Pancreas (tissue), 10 donors: ENCODE measurements at places on chromosomes 3 and 15. TPM values are rescaled to one million over a fixed set of nuclear protein-coding genes. Genes with fewer than 3 reads are reported as not detected.

DNA sequence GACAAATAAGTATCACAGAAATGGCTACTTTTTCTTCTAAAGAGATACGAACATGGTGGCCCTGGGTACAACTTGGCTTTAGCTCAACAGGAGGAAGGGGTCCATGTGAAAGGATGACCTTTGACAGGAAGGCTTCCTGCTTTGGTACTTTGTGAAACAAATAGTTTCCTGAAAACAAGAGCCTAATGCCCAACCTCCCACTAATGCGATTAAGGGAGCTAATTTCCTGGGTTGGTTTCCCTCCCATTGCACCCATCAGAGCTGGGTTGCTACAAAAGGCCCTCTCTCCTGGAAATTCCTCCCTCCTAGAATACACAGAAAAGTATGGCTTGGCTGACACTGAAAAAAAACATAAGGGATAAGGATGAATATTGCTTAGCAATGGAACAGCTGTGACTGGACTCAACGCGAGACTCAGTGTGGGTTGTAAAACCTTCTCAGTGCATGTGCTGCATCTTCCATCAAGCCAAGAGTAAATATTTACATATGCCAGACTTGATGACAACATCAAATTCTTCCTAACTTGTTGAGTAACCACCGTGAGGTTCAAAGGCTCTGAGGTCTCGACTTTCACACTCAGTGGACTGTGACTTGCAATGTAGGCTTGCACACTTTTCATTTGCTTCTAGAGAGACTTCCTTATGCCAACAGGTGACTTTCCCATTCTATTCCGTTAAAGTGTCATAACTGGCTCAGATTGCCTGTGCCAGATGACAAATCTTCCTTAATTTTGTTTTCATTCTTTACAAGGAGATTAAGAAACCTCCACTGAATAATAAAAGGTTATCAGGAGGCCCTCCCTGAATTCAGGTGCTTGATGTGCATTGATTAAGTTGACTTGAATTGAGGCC, 60.1 kb downstream of the ADAMTS9 start:
- H3K27ac ChIP-seq = no peak overlapping the region
- no peak overlapping the region for H3K4me3 ChIP-seq
- no peaks in the 10 kb centered on the region for H3K27me3 ChIP-seq
- no peaks in the 10 kb centered on the region for H3K4me1 ChIP-seq

DNA sequence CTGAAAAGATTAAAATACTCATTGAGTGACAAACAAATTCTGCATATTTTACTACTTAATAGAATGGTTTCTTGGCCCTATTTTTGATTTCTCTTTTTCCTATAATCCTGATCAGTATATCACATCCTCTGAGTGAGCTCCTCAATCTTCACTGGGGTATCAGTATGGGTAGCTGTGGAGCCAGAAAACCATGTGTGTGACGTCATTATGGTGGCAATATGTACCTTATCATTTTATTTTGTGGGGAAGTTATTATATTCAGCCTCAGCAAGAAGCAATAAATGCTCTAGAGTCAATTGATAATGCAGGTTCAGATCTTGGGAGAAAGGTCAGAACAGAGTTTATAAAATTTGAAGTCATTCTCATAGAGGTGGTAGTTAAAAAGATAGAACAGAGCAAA, 1135.7 kb upstream of the CADM2 start:
- no peak overlapping the region for H3K27ac ChIP-seq
- no peak for DNase-seq
- no peaks in the 10 kb centered on the region for H3K4me1 ChIP-seq
- no peak overlapping the region for H3K4me3 ChIP-seq

GRCh38 chr15:74540161-74540760, 759 bp upstream of the ARID3B start:
- H3K4me1 ChIP-seq = peaks cover 13% of the 10 kb centered on the region
- H3K4me3 ChIP-seq = peak overlapping the region; percentile 91
- H3K27me3 ChIP-seq = no peaks in the 10 kb centered on the region
- no peak for DNase-seq

DNA sequence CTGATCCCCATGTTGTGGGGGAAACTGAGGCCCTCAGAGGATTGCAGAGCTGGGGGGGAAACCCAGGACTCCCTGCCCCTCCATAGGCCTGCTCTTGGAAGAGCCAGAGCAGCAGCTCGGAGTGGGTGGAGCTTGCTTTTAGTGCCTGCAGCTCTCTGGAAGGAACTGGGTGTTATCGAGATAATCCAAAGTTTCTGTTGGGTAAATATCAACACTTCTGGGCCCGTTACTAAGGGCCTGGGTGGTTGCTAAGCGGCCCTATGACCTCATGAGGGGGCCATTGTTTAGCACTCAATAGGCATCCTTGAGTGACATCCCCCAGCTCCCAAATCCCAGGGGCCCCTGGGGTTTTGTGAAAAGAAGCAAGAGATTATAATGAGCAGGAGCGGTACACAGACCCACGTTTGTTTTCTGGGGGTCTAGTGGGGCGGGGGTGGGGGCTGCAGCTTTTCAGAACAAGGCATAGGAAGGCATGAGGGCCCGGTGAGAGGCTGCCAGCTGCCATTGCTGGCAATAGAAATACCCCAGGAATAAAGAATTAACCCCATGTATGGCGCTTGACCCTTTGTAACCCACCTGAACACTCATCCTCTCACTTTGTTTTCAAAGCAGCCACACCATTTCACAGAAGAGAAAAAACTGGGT, 48.3 kb upstream of the ATP2B2 start:
- H3K4me1 ChIP-seq = no peaks in the 10 kb centered on the region
- H3K27ac ChIP-seq = no peak overlapping the region
- no peaks in the 10 kb centered on the region for H3K27me3 ChIP-seq
- no peak overlapping the region for H3K4me3 ChIP-seq
- no peaks in the 10 kb centered on the region for H3K36me3 ChIP-seq
- no peak for DNase-seq

DNA sequence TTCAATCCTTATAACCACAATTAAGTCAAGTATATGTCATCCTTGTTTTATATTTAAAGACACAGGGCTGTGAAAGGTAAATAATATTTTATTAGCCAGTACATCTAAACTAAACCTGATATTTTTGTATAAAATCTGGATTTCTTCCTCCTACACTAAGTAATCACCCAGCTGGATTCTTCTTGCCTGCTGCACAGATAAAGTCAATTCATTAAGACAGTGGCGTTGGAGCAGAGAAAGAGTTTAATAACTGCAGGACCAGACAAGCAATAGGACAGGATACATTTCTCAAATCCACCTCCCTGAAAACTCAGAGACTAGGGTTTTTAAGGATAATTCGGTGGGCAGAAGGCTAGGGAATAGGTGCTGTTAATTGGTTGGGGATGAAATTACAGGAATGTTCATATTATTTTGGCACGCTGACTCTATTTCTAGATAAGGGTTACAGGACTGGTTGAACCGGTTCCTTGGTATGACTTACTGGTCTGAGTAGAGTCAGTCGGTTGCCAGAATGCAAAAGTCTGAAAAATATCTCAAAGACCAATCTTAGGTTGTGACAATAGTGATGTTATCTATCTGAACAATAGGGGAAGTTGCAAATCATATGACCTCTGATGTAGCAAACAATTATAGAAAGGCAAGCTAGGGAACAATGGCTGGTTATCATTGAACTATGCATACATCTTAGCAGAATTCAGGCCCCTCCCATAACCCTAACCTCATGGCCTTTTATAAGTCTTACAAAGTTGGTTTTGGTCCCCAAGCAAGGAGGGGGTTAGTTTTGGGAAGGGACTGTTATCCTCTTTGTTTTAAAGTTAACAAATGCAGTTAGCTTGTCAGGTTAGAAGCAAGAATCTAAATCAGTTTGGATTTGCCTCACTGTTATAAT, 244.8 kb downstream of the ALCAM start:
- peak; percentile 39 for DNase-seq
- no peaks in the 10 kb centered on the region for H3K27me3 ChIP-seq
- no peak overlapping the region for H3K4me3 ChIP-seq
- no peaks in the 10 kb centered on the region for H3K36me3 ChIP-seq
- no peak overlapping the region for H3K27ac ChIP-seq
- H3K4me1 ChIP-seq = peaks cover 15% of the 10 kb centered on the region

ATP10A gene
- polyA plus RNA-seq = 0.14 TPM

DNA sequence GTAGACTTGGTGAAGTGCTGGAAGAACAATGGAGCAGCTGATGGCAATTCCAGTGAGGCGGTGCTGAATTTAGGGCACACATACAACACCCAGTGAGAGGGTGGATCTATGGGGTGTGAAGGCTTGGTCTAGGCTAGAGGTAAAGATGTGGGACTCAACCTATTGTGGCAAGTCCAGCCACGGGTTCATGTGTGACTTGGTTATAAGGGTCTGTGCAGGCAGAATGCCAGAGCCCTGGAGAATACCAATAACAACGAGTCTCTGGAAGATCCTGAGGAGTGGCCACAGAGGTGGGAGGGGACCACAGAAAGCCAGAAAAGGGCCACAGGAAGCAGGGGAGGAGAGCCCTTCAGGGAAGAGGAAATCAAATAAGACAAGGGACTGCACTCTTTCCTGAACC, 55.0 kb downstream of the VGLL4 start:
- DNase-seq = peak; percentile 6
- no peak overlapping the region for H3K27ac ChIP-seq
- peaks cover 11% of the 10 kb centered on the region for H3K4me1 ChIP-seq

GRCh38 chr3:87987952-87988351, 70.9 kb downstream of the CGGBP1 start:
- no peaks in the 10 kb centered on the region for H3K36me3 ChIP-seq
- no peak overlapping the region for H3K4me3 ChIP-seq
- H3K4me1 ChIP-seq = no peaks in the 10 kb centered on the region
- DNase-seq = no peak
- no peak overlapping the region for H3K27ac ChIP-seq

GRCh38 chr15:101535170-101535902, 45.8 kb upstream of the PCSK6 start:
- no peak overlapping the region for H3K4me3 ChIP-seq
- H3K27me3 ChIP-seq = no peaks in the 10 kb centered on the region
- no peak overlapping the region for H3K27ac ChIP-seq
- DNase-seq = no peak
- no peaks in the 10 kb centered on the region for H3K4me1 ChIP-seq

EPHB3 gene
- polyA plus RNA-seq = 13.3 TPM

BOC gene
- polyA plus RNA-seq = 9.5 TPM
